ENCODE measurements at places on chromosomes 12 and 14.

DNA sequence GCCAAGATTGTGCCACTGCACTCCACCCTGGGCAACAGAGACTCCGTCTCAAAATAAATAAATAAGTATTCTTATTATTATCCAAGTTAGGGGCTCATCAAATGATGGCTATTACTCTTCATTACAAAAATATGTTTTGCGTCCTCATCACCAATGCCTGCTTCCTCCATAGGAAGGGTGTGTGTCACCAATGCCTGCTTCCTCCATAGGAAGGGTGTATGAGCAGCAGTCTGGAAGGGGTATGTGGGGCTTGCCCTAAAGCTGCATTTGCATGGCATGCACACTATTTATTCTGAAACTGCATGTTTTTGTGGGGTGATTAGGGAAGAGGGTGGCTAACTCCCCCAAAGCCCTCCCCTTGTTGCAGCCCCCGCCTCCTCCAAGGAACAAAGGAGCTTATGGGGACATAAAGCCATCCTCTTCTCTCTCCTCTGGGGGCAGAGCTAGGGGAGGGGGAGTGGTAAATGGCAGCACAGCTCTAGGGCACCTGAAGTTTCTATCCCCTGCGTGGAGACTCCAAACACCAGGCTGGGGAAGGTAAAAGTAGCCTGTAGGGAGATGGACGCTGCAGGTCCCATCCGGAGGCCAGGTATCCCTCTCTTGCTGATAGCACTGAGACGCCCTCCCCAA, 1.3 kb downstream of the CAMKK2 start:
- no peak for DNase-seq

DNA sequence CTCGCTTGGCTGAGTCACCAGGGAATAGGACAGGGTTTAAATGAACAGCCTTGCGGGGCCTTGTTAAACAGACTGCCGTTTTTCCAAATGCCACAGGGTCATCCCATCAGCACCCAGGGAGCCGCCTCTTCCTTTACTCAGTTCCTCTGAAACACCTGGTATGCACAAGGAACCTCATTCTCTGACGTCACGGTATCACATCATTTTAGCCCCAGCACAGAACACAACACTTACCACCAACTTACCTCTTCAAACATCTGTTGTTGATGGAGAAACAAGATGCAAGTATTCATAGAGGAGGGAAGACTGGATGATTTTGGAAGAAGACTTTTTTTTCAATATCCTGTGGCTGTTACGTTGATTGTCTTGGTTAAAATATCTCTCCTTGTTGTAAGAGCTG, 535.3 kb upstream of the TMEM132C start:
- DNase-seq: no peak

- no peak for DNase-seq
Observed at GRCh38 chr12:41034686-41035085, 153.4 kb upstream of the PDZRN4 start.

GRCh38 chr12:26003065-26003464, 44.6 kb downstream of the RASSF8 start:
- DNase-seq: no peak

- DNase-seq: no peak
Observed at GRCh38 chr14:39265806-39266524, 32.2 kb downstream of the MIA2 start.

DNA sequence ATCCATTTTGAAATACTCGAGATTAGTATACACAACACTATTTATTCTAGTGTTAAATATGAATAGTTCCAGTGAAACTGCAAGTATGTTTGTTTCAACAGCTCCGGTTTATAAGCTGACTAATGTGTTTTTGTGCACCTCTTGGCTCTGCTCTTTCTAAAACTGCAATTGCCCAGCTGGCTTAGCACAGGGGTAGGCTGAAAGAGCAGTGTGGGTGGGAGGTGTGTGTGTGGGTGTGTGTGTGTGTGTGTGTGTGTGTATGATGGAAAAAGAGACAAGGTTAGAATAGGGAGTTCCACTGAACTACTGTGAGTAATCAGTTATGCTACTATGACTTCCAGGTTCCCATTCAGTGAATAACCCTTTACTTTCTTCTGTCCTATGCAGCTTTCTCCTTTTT, 37.8 kb upstream of the DDHD1 start:
- no peak for DNase-seq

DNA sequence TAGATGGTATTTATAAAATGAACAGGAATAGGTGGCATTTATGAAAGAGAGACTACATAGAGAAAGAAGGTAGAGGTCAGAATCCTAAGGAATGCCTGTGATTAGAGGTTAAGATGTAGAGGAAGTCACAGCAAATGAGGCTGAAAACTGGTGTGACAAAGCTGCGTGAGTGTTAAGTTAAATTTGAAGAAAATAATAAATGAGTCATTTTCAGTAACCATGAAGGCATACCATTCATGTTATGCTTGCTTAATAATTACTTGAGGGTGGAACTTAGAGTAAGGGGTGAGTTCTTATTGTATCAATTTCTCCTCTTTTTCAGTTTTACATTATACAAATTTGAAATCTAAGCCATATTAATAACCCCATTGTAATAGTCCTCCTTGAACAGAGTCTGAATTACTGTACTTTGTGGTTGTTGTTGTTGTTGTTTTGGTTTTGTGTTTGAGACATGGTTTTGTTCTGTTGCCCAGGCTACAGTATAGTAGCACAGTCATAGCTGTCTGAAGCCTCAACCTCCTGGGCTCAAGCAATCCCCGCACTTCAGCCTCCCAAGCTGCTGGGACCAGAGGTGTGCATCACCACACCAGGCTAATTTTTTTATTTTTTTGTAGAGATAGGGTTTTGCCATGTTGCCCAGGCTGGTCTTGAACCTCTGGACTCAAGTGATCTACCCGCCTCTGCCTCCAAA, 761.5 kb downstream of the GALC start:
- no peak for DNase-seq

DNA sequence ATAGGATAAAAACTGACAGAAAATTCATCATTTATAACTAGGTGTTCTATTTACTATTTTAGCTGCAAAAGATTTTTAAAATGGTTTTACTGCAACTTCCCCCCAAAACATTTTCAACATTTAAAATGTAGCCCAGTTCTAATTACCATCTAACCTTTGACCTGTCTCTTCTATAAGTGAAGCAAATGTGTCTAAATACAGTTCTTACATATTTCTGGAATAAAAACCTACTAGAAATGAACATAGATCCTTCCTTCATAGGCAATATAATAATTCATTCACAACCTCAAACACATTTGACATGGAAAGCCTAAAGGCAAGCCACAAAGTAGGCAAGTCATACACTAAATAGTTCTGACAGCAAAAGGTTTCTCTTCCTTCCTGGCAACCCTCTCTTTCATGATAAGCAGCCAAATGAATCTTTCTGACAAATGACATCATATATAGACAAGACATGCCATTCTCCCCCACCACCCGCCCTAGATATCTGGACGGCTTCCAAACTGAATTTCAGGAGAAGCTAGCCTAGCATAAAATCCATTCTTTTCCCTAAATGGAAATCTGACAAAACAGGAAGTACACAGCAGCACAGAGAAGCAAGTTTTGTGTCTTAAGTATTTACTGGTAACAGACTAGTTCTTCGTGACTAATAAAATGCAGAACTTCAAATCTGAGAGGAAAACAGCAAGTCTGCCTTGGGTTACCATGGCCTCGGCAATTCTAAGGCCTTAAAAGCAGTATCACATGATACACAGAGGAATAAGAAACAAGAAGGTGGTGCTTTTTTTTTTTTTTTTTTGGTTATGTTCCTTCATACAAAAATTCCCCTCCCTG, 17.2 kb upstream of the ARID4A start:
- no peak for DNase-seq

DNA sequence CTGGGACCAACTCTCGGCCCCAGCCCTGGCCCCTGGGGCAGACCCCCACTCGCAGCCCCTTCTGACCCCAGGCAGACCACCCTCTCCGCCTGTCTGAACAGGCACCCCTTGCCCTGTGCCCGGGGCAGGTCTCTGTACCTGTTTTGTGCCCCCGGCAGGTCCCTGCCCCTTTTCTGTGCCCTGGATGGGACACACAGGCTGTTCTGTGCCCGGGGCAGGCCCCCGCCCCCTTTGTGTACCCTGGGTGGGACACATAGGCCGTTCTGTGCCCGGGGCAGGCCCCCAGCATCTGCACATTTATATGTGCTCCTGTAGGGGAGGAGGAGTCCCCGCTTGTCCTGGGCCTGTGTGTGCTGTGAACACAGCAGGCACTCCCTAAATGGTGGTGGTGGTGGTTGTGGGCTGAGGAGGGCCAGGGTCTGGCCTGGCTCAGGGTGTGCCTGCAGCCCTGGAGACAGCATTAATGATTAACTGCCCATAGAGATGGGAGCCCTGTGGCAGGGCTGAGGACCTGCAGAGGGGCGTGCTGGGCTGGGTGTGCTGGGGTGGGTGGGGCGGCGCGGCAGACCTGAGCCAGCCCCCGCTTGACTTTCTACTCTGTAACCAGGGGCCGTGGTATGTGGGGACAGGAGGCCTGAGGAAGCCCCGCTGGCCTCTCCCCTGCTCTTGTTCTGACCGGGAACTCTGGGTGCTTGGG, 3.7 kb downstream of the FBRSL1 start:
- no peak for DNase-seq

GRCh38 chr12:4068981-4069669, 195.9 kb upstream of the PARP11 start:
- DNase-seq: no peak

DNA sequence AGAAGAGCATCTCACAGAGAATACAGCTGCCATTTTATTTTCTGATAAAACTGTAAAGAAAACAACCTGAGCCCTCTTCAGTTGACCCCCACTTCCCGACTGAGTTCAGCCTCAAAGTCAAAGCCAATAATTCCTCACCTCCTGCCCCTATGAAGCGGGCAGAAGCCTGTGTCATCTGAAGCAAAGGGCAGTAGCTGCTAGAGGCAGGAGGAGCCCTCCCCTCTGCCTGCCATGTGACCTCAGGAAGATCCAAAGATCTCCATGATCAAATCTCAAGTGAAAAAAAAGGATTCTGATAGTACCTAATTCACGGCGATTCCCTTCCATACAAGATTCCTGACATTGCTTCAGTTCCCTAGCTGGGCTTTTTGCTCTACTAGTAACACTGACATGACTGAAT, 223.1 kb upstream of the CAND1 start:
- DNase-seq: no peak

GRCh38 chr12:23767834-23768233, 181.6 kb downstream of the SOX5 start:
- no peak for DNase-seq

DNA sequence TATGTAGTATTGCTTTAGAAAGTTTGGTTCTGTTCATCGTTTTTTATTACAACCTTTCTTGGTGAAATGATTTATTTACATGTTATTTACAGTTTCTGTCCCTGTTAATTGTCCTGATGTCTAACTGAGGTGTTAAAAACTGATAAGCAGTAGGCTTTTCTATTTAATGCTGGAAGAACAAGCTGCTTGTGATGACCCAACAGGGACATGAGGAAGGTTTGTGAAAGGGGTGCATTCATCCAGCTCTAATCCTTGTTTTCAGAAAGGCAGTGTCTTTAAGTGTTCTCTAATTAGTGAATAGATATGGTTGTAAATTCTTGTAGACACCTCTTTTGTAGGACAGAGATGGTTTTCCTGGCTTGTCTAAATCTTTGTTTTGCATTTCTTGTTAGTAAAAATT, 191.4 kb downstream of the FOXA1 start:
- no peak for DNase-seq

- DNase-seq: no peak
Observed at GRCh38 chr12:52044292-52044983, 6.8 kb upstream of the NR4A1 start.

DNA sequence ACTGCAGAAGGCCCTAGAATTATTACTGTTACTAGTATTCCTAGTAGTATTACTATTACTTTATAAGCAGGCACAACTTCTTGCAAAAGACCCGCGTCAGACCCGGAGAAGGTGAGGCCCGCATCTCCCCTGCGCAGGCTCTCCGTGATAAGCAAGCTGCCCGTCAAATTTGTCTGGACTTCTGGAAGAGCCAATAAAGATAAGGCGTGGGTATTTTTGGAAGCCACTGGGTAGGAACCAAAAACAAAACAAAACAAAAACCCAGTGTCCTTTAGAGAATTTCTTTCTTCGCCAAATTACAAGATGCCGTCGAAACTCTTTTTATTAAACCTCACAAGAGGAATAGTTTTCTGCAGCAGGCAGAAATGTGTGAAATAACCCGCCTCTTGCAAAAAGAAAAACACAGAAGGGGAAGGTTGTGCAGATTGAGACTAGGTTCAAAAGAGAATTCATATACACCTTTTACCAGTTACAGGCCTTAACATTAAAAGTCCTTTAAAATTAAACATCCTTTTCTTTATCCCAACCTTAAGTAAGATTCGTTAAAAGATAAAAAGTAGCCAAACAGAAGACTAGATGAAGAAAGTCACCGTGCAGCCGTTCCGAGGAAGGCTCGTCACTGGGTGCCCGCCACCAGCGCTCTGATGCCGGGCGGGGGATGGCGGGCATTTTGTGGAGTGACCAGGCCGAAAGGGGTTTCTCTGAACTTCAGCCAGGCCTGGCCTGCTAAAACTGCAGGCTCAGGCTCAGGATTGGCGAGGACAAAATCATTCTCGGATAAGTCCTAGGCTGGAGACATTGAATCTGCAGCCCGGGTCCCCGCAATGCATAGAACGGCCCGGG, 1.6 kb downstream of the TBX5 start:
- no peak for DNase-seq

DNA sequence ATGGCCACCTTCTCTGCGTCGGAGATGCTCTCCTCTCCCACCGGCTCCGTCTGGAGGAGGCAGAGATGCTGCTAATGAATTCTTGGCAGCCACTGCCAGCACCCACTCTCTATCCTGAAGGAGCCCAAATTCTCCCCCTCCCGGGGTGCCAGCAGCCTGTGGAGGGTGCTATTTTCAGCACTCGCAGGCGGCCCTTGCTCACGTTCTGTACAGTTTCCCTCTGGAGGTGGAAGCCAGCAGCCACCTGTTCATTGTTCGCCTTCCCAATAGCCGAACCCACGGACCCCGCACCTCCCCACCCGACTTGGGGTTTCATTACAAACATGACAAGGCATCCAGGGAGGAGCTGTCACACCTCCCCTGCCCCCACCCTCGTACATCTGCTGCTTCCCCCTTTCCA, 27.8 kb downstream of the SNRNP35 start:
- no peak for DNase-seq

DNA sequence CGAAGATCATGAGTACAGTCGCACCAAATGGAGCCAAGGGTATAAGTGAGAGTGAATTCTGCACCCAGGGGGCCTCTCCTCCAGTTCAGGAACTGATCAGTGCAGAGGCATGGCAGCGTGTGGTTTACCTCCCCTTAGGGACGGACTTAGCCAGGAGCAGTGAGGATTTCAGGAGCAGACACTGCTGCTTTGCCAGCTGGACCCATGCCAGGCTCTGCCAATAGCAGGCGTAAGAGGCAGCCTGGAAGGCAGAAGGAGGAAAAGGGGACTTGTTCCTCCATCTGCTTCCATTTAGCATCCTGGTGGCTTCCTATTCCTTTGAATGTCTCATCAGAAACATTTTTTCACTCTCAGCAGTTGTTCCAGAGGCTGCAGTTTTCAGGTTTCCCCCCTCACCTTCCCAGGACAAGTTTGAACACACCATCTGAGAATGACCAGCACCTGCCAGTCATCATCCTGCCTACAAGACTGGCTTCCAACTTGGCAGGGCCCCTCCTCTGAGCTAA, 137.0 kb upstream of the LMNTD1 start:
- no peak for DNase-seq

GRCh38 chr12:21892341-21892740, 48.9 kb downstream of the ABCC9 start:
- DNase-seq: no peak
